Stimulated activated CD4-positive, alpha-beta T cell treated with anti-CD3 and anti-CD28 coated beads, Interleukin-2, amount 100 ng/mL, for 24 hours (primary cell): ENCODE measurements at places on chromosomes 7 and 10.
A peak's percentile ranks its signal among the peaks of the same experiment; 100 is the strongest.

- peak; percentile 1 for DNase-seq
Measured at GRCh38 chr10:3750006-3750816, 34.8 kb downstream of the KLF6 start.

GRCh38 chr10:11587722-11588259 lies 23.7 kb downstream of the USP6NL start:
- DNase-seq: no peak

DNA sequence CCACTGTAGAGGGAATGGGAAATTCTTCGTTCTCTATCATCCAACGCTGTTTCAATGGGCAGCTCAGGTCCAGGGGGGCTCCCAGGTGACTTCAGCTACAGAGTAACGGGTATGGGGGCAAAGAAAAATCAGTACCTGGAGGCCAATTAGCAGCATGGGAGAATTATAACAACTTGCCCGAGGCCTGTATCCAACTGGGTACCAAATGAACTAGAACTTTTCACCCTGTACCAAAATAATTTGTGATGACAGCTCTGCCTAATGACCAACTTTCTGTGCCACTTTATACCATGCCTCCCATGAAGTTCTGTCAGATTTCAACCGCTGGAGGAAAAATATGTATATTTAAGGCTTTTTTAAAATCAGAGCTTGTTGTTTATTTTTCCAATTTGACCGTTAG lies 467.1 kb downstream of the PARD3 start:
- no peak for DNase-seq

DNA sequence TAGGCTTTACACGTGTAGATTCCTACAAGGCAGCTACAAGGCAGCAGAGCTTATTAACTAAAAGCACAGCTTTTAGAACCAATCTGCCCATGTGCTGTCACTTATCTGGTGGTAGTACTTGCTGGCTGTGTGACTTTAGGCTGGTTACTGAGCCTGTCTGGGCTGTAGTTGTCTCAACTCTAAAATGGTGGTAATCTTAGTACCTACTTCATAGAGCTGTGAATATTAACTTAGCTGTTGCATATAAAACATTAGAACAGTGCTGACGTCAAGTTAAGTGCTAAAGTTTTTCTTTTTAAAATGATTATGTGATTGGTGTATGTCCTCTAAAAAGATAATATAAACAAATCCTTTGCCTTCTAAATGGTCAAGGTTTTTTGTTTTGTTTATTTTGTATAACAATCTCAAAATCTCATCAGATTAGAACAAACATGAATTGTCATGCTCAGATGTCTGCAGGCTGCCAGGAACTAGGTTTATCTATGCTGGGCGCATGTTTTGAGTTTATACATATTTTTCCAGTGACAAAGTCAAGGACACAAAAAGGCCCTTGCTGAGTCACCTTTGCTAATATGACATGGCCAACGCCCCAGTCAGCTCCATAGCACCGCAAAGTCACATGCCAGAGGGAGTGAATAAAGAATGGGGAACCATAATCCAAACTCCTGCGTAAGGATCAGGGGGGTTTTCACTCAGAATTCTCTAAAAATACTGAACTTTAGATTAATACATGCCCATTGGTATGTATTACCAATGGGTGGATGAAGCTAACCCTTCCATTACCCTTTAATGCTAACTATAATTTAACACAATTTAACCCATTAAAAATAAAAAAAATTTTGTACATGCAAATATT lies 39.8 kb upstream of the ARL4A start:
- no peak for DNase-seq

DNA sequence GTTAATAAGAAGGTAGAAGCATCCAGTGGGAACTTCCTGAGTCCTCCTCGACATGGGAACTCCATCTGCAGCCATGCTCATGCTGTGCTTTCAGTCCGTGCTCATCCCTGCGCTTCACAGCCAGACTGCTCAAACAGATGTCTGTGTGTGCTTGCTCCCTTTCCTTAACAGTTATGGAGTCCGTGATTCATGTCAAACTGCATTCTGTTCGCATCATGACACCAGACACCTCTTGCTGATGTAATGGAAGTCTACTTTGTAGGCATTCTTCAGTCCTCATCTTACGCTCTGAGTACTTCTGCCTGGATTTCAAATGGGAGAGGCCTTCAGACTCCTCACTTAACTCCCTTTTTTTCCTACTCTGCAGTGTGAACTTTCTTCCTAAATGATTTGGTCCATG lies 304.9 kb downstream of the SUGCT start:
- DNase-seq: no peak

- DNase-seq: no peak
Measured at GRCh38 chr10:32943395-32943794, 14.6 kb downstream of the ITGB1 start.
